Right hindlimb (tissue), 1 donor: ENCODE measurements at places on chromosomes 2 and 18.

- peak; percentile 66 for DNase-seq
Observed at GRCh38 chr18:75127143-75128021, 81.6 kb downstream of the PTGR3 start.

GRCh38 chr2:1614564-1614963 lies 129.8 kb downstream of the PXDN start:
- no peak for DNase-seq

DNA sequence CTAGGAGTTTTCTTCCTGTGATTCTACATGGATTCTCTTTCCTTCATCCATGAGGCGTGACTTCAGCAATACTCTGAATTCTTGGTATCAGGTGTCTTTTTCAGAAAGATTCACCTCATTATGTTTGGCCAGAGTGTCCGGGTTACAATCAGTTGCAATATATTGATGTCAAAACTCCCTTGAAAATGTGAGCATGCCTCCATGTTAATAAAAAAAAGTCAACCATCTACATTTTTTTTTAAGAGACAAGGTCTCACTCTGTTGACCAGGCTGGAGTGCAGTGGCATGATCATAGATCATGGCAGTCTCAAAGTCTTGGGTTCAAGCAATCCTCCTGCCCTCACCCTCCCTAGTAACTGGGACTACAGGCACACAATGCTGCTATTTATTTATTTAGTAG lies 80.9 kb upstream of the NEUROD1 start:
- no peak for DNase-seq

DNA sequence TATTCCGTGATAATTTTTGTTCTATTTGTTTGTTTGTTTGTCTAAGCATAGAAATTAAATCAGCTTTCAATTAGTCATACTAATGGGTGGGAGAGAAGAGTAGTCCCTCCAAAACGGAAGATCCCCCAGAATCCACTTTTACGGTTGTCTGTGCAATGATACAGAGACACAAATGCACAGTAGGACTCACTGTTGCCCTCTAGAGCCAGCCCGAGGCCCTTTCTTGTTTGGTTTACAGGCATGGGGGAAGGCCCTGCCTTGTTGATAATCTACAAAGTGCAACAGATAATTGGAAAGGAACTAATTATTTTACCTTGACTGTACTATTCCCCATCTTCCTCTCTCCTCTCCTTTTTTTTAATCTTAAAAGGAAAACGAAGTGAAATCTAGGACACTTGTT lies 121.1 kb downstream of the ACOXL start:
- no peak for DNase-seq

GRCh38 chr2:10919771-10920621 lies 8.3 kb downstream of the KCNF1 start:
- DNase-seq, result no peak

DNA sequence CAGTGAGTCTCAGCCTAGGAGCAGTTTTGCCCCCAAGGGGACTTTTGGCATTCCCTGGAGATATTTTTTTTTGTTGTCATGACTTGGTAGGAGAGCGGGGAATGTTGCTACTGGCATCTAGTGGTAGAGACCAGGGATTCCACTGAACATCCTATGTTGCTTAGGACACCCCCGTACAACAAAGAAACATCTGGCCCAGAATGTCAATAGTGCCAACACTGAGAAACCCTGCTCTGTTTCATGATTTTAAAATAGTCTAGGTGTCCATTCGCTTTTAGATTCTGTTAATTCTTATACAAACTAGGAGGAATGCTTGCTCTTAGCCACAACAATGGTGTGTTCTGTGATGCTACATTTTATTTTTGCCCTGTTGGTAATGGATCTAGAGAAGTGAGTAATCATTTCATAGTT lies 225.8 kb upstream of the SIX3 start:
- DNase-seq, result no peak

DNA sequence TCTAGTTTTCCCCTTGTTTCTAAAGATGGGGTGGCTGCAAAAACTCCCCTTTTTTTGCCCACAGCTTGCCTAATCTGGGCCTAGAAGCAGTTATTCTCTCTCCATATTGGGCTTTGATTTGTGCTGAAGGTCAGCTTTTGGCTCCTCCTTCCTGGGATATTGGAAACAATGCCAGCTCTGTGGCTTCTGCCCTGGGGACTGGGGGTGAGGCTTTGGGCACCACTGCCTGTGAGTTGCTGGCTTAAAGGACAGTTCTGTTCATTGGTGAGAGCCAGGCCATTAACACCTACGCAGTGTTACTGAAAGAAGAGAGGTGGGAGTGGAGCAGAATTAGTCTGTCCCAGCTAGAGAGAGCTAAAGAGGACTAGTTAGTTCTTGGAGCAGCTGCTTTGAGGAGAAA lies 4.3 kb downstream of the UBXN2A start:
- peak; percentile 32 for DNase-seq

- no peak for DNase-seq
Observed at GRCh38 chr2:145715601-145716000, 1195.7 kb upstream of the ZEB2 start.

DNA sequence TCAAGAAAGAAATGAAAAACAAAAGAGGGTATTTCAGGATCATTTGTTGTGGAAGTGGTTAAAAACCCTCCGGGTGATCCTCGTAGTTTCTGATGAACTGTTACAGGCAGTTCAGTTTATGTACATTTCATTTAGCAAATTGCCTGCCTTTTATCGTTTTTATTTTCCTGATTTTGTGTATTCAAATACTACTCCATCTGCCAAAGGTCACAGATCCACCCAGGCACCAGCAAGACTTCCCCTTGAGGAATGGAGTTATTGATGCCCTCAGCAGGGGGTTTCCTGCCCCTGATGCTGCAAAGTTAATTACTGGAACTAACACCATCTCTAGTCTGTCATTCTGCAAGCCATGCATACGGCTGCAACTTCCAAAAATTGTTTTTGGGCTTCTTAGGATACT lies 641.9 kb downstream of the SLC4A3 start:
- no peak for DNase-seq

GRCh38 chr2:104849618-104850141 lies 4.2 kb upstream of the POU3F3 start:
- DNase-seq, result peak; percentile 76
